ENCODE measurements at places on chromosomes 1 and 21.

GRCh38 chr1:26257222-26257621, 22.7 kb upstream of the SH3BGRL3 start:
- no peak for DNase-seq

GRCh38 chr1:19453741-19454201, 31.6 kb downstream of the CAPZB start:
- DNase-seq: no peak

DNA sequence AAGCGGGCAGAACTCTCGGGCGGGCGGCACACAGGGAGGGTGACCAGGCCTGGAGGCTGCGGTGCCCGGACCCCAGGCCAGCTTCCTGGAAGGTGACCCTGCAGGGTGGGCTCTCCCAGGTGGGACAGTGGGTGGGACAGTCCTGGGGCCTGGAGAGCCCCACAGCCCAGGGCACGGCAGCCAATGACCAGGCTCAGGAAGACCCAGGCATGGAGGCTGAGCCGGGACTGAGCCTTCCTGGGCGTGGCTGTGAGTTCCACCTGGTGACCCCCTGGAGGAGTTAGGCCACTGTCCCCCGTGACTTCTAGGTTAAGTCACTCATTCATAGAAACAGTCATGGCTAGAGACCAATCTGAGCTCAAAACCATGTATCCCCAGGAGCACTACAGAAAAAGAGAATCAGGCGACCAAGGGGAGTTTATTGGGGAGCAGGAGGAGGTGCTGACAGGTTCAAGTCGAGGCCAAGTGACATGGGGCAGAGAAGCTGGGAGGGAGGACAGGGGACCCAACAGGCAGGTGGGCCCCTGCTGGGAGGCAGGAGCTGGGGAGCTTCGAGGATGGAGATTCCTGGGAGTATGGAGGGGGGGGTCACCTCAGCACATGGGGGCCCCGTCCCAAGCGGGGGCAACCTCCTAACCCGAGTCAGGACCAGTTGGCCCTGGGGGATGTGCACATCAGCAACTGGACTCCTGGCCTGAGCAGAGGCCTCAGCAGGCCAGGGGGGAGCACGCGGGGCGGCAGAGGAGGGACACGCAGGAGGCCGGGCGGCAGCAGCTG, 1.2 kb downstream of the KRTAP10-5 start:
- no peak for DNase-seq

- no peak for DNase-seq
Measured at GRCh38 chr21:35635994-35636393, 424.3 kb downstream of the SETD4 start.

DNA sequence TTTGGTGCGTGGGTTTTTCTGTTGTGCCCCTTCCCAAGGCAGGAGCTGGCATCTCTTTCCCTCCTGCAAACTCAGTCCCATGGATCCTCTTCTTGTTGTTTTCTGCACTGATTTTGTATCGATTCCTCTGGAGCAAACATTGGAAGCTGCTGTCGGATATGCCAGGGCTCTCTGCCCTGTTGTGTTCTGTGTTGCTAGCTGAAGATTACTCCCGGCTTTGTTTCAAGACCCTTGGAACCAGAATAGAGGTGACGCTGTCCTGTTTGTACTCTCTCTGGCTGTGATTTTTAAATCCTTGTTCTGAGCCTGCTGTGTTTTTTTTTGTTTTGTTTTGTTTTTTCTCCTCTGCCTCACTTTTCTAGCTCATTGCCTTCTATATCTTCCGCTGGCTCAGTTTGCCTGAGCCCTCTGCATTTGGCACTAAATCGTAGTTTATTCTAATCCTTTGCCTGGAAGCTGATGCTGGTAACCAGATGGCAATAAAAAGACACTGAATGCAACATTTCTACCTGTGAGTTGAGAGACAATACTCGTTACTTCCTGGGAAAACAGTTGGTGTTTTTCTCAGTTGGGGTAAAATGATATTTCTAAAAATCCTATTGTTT, 67.0 kb downstream of the BACH1 start:
- DNase-seq: no peak

GRCh38 chr1:235331401-235331800, 3.0 kb downstream of the GGPS1 start:
- no peak for DNase-seq

- DNase-seq: no peak
Measured at GRCh38 chr1:33797849-33798248, 66.0 kb upstream of the HMGB4 start.

Measured in femur (tissue), 1 donor.